ENCODE measurements at places on chromosomes 5 and 9.

GRCh38 chr5:57175551-57176309 is 1.9 kb downstream of the GPBP1 start:
- DNase-seq: peak; percentile 40

DNA sequence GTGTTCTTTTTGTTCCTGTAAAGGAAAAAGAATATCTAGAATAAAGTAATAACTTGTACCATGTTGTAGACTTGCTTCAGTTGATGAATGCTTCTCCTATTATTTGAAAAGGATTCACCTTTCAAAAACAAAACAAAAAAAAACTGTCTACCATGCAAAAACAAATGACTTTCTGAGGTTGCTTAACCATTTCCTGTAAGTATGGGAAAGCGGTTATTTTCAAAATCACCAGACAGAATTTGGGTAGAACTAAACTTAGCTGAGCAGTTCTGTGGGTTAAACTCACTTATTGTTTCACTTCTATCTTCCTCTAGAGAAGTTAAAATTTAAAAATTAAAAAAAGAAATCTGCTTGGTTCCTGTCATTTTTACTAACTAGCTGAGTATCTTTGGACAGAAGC is 25.2 kb downstream of the LNPEP start:
- peak; percentile 72 for DNase-seq

- peak; percentile 83 for DNase-seq
Observed at GRCh38 chr9:130010151-130010988, 32.6 kb downstream of the FNBP1 start.

- DNase-seq: no peak
Observed at GRCh38 chr5:171629628-171630349, 155.8 kb upstream of the SMIM23 start.

GRCh38 chr5:137073189-137073588 is 425.9 kb downstream of the SPOCK1 start:
- no peak for DNase-seq

DNA sequence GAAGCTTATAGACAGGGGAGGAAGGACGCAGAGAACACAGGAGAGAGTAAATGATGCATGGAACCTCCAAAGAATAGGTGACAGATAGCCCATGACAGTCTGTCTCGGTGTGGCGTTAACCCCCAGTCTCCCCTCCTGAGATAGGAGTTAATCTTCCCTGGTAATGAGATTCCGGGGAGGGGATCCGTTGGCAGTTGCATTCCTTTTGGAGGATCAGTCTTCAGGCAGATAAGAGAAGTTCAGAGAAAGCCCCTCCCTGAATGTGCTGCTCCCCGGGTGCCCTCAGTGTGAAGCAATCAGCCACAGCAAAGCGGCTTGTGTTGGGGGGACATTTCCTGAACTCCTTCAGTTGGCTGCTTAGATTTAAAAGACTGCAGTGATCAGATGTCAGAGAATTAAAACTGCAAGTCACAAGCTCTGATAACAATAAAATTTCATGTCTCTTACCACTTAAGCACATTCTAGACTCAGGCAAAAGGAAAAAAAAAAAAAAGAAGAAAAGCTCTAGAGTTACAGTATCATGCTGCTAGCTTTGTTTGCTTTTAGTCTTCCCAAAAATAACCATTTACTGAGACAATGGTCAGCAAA is 121.1 kb downstream of the EGFLAM start:
- no peak for DNase-seq

DNA sequence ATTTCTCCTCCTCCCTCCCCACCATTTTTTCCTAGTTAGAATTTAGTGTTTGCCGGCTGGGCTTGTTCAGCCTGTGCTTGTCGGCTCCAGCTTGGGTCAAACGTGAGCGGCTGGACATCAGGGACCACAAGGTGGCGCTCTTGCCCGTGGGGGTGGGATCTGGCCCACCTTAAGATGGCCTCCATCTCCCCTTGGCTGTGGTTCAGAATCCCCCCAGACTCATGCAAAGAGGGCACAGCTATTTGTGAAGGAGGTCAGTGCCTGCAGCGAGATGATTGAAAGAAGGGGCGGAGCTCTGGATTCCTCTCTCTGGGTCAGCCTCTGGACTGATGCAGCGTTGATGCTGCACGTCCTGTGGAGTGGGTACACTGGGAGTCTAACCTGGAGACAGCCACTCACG is 283.3 kb upstream of the TUT7 start:
- DNase-seq: no peak

GRCh38 chr9:131276891-131277286 is 579 bp upstream of the FAM78A start:
- no peak for DNase-seq

Measured in CD4-positive, alpha-beta T cell treated with Interleukin-2 at 100 ng/mL for 4 hours (primary cell).